ENCODE measurements at places on chromosomes 5 and 9.

- DNase-seq: no peak
Observed at GRCh38 chr5:66658516-66658915, 62.3 kb downstream of the MAST4 start.

DNA sequence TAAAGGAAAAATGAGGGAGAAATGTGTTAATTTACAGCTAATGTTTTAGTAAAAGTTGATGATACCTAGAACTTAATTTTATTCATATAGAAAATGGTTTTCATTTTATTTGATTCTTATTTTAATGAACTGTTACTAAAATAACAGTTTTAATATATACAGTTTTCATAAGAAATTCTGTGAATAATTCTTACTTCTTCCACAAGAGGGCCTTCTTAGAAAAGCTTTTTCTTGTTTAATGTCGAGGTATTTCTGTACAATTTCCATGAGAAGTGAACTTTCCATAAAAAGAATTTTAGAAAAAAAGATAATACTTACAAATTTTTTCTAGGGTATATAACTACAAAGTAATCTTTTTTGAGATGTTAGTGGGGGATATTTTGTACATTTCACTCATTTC lies 73.9 kb downstream of the KLF9 start:
- DNase-seq: no peak

DNA sequence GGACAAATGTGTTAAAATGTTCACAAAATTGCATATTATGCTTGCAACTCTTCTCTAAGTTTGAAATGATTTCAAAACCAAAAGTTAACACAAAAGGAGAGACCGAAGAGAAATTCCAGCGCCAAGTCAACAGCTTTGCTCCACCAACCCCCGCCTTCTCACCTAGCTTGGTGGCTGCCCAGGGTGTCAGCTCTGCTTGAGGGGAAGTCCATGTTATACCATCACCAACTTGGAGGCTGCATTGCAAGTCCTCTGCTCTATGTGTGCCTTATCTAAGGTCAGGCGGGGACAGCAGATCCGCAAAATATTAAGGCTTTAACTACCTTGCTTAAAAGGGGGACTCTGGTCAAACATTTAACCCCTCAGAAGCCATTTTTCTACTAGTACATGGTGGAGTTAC lies 14.6 kb downstream of the CCNJL start:
- DNase-seq: no peak

- DNase-seq: no peak
Observed at GRCh38 chr5:148739524-148739923, 85.2 kb upstream of the HTR4 start.

- DNase-seq: no peak
Observed at GRCh38 chr5:60870857-60871256, 26.8 kb upstream of the ELOVL7 start.

DNA sequence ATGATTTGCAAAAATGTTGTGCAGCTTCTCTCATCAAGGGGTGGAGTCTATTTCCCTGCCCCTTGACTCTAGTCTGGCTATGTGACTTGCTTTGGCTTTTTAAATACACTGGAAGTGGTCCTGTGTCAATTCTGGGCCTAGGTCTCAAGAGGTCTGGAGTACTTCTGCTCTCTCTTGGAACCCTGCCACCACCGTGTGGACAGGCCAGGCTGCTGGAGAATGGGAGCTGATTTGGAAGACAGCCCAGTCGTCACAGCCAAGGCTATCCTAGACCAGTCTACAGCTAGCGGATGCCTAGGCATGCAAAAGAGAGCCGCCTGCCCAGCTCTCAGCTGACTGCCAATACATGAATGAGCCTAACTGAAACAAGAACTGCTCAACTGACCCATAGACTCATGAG lies 56.7 kb upstream of the CLINT1 start:
- DNase-seq: no peak

DNA sequence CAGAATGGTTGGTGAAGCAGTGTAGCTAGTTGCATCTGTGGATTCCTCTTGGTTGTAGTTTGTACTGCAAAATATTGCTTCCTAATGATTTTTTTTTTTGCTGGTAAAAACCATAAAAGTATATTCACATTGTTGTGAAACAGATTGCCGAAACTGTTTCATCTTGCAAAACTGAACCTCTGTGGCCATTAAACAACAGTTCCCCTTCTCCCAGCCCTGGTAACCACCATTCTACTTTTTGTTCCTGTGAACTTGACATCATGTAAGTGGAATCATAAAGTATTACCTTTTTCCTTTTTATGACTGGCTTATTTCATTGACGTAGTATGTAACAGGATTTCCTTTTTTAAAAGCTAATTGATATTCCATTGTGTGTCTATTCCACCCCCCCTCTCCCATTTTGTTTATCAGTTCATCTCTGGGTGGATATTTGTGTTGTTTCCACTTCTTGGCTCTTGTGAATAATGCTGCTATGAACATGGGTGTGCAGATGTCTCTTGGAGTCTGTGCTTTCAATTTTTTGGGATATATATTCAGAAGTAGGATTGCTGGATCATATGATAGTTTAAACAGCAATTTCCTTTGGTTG lies 11.8 kb downstream of the SUB1 start:
- DNase-seq: no peak

DNA sequence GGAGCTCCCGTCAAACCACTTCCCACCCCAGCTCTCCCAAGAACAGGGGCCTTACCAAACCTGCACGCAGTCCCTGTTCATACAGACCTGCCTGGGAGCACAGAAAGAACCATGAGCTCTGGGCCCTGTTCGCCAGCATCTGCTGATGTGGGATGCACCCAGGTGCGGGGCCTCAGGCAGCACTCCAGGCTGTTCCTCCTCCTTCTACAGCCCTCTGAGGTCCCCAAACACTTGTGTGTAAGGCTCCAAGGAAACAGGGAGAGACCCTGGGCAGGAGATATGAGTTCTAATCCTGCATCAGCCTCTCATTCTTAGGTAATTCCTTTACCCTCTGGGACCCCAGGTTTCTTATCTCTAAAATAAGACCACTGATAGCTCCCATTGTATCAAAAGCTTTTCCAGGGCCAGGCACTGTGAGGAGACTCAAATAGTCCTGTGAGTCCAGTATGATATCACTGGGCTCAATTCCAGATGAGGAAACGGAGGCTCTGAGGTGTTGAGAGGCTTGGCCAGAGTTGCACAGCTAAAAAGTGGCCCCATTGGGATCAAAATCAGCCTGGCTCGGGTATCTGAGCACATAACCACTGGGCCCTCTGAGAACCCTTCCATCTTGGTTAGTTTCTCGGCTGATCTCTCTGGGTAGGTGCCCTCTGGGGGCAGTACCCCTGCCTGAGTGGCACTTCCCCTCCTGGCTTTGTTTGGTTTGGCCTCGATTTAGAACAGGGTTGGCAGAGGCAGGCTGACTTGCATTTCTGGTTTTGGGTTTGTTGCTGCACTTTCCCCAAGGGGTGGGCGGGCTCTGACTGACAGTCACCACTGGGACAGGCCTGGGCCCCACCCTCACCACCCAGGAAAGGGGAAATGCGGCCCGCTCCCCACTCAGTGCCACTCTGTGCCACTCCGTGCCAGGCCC lies 116.8 kb downstream of the RGS3 start:
- no peak for DNase-seq

DNA sequence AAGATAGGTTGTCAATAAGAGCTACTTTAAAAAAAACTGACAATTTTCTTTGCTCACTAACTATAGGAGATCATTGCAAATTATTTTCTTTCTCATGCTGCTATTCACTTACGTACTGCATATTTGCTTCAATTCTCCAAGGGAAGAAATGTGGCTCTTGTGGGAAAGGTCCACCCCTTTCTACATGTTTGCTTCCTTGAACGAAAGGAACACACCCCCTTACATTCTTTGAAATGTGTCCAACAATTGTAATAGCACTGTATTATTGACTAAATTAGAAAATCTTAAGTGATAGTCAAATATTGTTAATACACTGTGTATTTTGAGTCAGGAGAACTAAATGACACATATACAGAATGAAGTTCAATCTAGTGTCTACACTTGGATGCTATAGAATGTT lies 5.2 kb downstream of the MEF2C start:
- no peak for DNase-seq

- DNase-seq: no peak
Observed at GRCh38 chr5:142547445-142548380, 138.2 kb downstream of the FGF1 start.

- no peak for DNase-seq
Observed at GRCh38 chr5:8714861-8715260, 831.0 kb downstream of the SEMA5A start.

DNA sequence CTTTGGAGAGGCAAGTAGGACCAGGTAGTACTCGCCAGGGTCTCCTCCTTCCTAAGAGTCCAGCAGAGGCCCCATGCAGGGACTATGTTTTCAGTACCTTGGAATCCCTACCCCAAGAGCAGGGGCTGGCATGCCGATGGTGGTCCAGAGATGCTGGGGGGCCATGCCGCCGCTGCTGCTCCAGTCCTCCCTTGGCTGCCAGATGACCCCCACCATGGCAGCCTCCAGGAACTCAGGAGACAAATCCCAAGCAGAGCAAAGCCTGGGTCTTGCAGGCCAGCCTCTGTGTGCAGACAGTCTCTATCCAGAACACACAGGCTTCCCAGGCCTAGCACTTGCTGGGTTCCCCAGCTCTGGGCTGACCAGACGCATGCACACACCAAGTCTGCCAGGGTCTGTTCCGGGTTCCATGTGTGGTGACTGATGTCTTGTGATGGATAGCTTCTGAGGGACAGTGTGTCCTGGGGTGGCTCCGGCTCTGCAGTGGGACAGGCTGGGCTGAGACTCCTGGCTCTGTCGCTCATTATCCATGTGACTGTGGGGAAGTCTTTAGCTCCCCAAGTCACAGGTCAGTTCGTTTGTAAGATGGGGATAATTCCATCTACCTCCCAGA lies 127.3 kb downstream of the CRB2 start:
- no peak for DNase-seq

DNA sequence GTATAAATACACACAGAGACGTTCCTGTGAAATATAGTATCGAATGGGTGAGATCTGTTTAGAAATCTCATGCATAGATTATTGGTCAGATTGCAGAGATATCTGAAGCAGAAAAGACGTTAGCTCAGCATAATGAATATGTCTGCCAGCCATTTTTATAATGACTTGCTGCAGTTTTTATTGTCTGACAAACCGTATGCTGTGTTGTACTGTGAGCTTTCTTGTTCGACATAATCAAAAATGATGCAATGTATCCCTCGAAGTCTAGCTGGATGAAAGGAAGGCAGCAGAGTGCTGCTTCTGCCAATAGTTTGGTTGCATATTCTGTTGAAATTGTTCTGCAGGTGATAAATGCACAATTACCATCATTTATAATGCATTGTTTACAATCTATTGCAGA lies 514.9 kb upstream of the ARRDC3 start:
- DNase-seq: no peak

DNA sequence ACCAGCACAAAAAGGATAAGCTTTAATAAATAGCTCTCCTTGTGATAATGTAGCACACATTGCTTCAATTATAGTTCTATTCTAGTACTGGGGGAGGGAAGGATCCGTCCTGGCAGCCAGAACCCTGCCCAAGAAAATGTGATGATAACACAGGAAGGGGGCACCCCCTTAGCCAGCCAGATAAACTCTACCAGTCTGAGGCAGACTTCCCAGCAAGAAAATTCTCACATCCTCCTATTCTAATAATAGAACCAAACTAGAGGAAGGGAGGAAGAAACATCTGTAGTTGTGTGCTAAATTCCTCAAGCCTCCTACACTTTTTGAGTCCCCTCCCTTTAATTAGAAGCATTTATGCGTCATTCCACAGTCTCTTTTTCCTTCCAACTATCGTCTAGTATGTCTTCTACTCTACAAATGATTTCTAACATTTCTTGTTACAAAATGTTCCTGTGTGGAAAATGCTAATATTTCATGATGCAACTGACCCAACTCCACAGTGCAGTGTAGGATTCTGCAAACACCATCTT lies 261.0 kb downstream of the SEMA5A start:
- no peak for DNase-seq

- no peak for DNase-seq
Observed at GRCh38 chr9:69323861-69324260, 1.2 kb upstream of the ENTREP1 start.

GRCh38 chr9:122340161-122340560 lies 30.7 kb upstream of the PTGS1 start:
- DNase-seq: no peak

DNA sequence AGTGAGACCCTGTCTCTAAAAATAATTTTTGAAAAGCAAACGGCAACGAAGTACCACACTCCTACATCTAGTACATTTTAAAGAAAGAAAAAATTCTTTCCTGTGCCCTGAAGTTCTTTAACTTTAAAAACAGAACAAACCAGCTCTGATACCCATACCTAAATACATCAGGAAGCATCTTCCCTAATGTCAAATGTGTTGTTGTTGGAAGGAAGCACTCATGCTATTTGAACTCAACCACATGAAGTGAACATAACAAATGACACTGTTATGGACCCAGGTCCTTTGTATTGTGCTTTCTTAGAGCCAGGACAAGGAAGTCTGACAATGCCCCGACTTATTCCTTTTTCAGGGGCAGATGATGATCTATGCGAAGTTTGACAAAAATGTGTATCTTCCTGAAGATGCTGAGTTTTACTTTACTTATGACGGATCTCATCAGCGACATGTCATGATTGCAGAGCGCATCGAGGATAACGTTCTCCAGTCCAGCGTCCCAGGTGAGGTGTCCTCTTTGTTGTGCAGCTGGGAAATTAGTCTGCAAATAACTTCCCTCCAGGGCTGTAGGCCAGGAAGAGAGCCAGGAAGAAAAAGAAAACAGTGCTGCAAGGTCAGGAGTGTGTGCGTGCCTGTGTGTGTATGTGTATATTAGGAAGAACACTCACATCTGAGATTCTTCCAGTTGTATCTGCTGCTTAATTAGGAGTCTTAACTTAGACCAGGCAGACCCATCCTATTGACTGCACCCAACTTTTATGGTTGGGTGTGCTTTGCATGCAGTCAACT lies 123.7 kb downstream of the ARHGEF28 start:
- no peak for DNase-seq

- no peak for DNase-seq
Observed at GRCh38 chr9:12961276-12961809, 186.5 kb downstream of the LURAP1L start.

- no peak for DNase-seq
Observed at GRCh38 chr9:81579381-81579780, 110.0 kb downstream of the TLE1 start.

DNA sequence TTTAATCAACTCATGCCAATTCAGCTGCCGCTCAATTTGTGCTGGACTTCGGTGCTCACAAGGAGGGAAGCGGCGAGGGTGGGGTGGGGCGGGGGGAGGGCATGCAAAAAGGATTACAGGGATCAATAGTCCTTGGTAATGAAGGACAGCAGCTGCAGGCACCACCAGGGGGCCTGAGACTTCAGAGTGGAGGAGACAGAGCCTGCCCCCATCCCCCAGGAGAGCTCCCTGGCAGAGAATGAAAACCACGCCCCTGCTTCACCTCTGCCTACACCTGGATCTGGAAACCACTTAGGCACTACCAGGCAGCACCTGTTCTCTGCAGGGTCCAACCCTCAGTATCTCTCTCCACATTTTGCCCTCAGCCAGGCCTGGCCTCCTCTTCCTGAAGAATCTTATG lies 155.6 kb downstream of the TRIM32 start:
- no peak for DNase-seq

- DNase-seq: no peak
Observed at GRCh38 chr5:137938751-137939143, 49.5 kb downstream of the PKD2L2 start.

All from cortex of kidney (tissue), 1 donor.